ENCODE measurements at places on chromosomes 12 and 14. TPM values are rescaled to one million over a fixed set of nuclear protein-coding genes. Genes with fewer than 3 reads are reported as not detected.

DNA sequence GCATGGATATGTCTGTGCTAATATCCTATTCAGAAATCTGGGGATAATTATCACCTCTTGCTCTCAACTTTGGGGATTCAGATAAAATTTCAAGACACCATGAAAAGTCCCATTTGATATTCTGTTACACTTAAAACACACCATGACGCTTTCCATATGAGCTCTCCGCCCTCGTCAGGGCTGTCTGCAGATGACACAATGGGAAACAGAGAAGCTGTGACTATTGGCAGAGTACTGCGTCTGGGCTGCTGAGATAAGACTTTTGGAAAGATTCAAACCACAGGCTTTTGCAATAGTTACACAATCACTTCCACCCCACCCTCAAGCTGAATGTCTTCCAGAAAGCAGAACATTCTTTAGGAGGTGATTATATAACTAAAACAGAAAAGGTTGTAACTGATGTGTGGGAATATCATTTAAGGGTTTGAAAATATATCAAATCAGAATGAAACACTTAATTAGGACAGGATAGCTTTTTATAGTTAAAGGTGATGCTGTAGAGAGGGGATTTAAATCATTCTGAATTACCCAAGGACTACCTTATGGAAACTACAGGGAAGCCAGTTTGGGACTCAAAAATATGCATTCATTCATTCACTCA lies 75.3 kb upstream of the TMPO start:
- DNase-seq, result peak; percentile 25

The SPX gene
- 0.95 TPM for total RNA-seq

- no peak for DNase-seq
These were observed 249.7 kb upstream of the NPAS3 start for GRCh38 chr14:32688941-32689340.

DNA sequence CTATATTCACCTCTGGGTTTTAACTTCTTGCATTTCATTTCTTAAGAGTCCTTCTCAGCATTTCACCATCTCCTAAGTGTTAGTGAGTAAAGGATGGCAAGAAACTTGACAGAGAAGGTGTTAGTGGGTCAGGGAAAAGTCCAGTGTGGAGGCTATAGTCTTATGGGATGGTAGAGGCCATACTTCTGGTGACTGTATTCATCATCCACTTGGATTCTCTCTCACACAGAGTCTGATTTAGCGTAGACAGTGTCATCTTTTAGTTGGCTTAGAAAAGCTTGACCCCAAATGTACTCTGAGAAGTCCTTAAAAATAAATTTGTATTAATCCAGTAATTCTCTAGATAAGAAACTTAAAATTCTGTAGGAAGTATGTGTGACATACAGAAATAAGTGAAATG lies 232.4 kb upstream of the FBXO33 start:
- no peak for DNase-seq

The RHEBL1 gene
- total RNA-seq, result not detected

The RASSF9 gene
- 10.4 TPM for total RNA-seq

DNA sequence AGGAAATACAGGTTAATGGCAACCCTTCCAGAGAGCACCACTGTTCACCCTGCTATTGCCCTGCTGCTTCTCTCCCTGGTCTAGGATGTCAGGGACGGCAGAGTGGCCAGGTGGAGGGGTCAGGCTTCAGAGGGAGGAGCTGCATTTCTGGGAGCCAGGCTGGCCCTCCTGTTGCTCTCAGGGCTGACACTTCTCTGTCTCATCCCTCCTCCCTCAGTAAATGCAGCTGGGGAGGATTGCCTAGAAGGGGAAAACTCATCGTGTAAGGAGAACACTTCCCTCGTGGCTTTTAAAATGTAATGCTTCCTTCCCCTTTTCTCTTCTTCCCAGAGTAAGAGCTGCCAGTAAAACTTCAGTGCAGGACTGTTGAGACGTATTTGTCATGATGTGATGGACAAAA lies 20.8 kb downstream of the SUSD6 start:
- no peak for DNase-seq

The SLC38A1 gene
- 81.7 TPM for total RNA-seq

DNA sequence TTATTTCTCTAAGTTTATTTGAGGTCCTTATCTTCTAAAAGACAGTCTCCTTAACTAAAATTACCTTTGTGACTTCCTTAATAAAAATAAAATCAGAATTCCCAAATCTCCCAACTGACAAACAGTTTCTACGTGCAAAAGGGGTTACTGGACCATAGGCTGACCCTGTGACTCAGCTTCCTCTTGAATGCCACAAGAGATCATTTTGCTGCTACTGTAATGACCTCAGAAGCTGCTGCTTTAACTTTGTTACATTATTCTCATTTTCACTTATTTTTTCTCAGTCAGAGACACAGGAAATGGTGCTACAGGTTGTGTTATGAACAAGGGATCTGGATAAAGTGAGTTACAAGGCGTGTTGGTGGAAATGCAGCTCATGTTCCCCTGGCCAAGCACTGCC lies 132.2 kb upstream of the TMTC2 start:
- DNase-seq, result no peak

- no peak for DNase-seq
These were observed 17.0 kb downstream of the SIX1 start for GRCh38 chr14:60632257-60632656.
